Endothelial cell of umbilical vein (primary cell): ENCODE measurements at places on chromosomes 13 and 19. TPM values are rescaled to one million over a fixed set of nuclear protein-coding genes. Genes with fewer than 3 reads are reported as not detected.

GRCh38 chr13:50198508-50198907 lies 183.3 kb downstream of the KCNRG start:
- DNase-seq = peak; percentile 39

DNA sequence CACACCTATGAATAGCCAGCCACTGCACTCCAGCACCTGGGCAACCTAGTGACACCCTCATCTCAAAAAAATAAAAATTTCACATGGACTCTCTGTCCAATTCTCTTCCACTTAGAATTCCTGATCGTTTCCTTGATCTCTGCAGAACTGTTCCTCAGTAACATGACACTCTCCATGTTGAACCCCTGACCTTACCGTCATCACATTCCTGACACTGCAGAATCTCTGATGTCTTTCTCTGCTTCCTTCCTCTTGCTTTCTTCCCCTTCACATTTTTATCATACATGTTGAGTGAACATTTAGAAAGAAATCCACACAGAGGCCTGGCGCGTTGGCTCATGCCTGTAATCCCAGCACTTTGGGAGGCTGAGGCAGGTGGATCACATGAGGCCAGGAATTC lies 15.0 kb downstream of the ZNF114 start:
- DNase-seq = no peak

DNA sequence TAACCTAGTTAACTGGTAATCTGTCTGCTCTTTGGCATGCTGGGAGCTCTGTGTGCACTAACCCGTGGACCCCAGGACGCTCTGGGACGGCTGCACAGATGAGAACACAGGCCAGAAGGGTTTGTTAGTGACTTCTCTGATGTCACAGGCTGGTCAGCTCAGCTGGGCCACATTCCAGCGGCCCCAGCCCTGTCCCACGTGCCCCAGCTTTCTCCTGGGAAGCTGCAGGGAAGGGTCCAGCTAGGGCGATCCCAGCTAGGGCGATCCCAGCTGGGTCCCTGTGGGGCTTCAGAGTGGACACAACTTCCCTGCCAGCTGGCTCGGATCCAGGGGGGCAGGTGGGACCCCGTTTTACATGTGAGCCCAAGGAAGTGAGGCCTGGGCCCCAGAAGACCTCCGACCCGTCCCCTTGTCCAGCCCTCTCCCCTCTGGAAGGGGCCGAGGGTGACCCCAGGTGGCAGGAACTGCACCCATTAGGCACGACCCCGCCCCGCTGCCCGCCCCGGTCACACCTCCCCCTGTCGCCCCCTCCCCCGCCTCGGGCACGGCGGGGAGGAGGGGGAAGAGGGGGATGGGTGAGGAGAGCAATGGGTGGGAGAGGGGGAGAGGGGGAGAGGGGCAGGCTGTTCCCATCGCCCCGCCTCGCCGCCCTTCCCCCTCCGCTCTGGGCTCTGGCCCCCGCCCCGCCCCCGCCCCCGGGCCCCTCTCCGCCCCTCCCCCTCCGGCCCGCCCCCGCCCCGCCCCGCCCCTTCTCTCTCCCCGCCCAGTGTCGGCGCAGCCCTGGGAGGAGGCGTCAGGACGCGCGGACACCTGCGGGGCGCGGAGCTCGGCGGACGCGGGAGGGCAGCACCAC lies 75.2 kb upstream of the MCF2L start:
- DNase-seq = peak; percentile 12

DNA sequence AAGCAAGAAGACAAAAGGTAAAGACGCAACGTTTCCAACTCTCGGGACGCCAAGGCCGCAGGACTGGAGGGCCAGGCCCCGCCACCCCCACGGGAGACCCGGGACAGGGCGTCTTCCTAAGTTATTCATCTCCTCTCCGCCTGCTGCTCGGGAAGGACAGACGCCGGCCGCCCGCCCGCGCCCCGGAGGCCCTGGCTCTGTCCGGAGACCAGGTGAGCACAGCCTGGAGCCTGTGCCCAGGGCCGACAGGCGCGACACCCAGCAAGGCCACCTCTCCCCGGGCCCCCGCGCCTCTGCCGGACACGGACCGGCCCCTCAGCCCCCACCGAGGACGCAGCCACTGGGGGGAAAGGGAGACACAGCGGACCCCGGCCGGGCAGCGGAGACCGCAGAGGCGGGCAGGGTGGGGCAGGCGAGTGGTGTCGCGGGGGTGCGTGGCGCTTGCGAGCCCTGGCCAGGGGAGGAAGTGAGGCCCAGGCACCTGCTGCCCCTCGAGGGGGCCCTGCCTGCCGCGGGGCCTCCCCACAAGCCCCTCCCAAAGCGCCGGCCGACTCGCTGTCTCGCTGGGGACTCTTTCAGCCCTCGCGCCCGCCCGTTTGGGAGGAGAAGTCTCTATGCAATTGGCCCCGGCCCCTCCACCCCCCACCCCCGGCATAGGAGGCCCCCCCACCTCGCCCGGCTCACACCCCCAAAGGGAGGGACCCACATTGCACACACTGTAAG lies 17.2 kb downstream of the SMIM24 start:
- no peak for DNase-seq

GRCh38 chr13:46948338-46948737 lies 51.5 kb upstream of the HTR2A start:
- no peak for DNase-seq

FFAR2 gene
- total RNA-seq = not detected in 2 replicates

ZIC2 gene
- not detected in 2 replicates for total RNA-seq

- DNase-seq = no peak
Measured at GRCh38 chr13:33976965-33977364, 159.0 kb downstream of the RFC3 start.

CCNE1 gene
- 10.1 and 11.8 TPM in 2 replicates for total RNA-seq

DNA sequence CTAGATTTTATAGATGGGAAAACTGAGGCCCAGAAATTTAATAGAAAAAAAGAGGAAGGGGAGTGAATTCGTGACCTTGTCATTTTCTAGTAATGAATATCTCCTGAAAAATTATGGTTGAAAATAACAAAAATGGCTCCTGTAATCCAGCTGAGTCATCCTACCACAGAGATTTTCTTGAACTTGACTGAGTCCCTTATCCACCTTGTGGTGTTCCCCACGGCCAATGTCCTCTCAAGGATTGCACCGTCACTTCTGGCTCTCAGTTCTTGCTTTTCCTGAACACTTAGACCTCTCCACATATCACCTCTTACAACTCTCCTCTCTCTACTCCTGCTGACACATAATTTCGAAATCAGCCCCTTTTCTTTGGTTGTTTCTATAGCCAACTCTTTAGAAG lies 1.2 kb upstream of the KATNAL1 start:
- no peak for DNase-seq

- DNase-seq = no peak
Measured at GRCh38 chr19:48830965-48831364, 5.3 kb downstream of the HSD17B14 start.

- DNase-seq = no peak
Measured at GRCh38 chr13:44104197-44104490, 224.4 kb downstream of the LACC1 start.

GRCh38 chr13:99374169-99374991 lies 67.2 kb upstream of the GPR183 start:
- no peak for DNase-seq

DNA sequence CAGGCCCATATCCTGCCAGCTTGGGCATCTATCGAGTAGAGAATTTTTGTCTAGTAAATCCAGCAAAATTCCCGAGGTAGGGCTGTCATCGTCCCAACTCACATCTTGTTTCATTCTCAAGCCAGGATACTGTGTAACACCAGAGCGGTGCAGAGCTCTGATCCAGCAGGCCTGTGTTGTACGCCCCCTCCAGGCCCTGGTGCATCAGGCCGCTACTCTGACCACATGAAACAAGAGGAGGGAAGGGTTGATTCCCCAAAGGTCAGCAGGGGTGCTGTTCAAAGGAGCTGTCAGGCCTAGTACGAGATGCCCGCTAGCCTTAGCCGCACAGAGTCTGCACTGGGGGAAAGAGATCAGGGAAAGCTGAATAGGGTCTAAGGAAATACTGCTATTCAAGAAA lies 276.0 kb downstream of the SLC7A1 start:
- no peak for DNase-seq

- peak; percentile 25 for DNase-seq
Measured at GRCh38 chr19:11963566-11964355, 1.1 kb upstream of the ZNF763 start.

DNA sequence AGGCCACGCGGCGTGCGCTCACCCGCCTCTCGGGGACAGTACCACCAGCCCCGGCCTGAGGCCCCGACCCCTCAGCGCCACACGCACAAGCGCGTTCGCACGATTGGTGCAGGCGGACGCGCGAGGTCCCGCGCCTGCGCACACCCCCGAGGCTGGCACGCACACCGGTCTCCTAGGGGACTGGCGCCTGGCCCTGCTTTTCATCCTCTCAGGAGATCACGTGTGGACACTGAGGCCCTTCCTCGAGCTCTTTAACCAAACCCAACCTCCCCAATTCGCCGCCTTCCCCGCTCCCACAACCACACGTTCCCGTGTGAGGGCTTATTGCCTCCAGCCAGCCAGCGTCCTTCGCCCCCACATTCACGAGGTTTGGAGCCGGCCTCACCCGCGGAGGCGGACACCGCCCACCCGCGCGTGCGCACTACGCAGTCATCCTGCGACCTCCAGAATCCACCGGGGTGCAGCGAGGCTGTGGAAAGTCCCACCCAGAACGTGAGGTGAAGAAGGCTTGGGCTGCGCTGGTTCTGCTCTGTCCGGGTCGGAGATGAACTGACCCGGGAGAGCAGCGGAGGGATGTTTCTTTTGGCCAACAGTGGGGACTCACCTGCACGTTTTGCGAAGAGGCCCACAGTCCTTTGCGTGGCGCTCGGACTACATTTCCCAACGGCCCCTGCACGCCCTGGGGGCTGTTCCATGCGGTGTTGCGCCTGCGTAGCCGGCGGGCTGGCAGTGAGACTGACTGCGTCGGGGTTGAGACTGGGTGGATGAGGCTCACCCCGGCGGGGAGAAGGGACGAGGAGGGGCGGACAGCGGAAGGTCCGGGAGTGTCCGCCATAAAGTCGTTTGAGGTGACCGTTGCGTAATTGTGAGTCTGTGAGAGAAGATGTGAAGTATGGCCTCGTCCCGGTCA lies 539 bp upstream of the ZNF667 start:
- DNase-seq = peak; percentile 82

- no peak for DNase-seq
Measured at GRCh38 chr13:99153219-99153618, 47.4 kb upstream of the UBAC2 start.
